ENCODE measurements at places on chromosomes 6 and 20.

DNA sequence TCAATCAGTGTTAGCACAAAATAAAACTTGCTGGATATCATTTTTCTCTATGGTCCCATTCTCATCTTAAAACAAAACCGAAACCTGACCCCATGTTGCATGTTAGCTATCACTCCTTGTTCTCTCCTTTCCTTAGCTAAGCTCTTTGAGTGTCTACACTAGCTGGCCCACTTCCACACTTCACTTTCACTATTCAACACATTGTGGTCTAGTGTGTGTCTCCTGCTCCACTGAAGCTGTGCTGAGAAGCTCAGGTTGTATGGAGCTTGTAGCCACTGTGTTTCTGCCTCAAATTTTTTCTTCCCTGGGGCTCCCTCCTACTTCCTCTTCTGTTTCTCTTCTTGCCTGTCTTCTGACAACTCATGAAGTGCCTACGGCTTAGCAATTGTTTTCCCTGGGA, 223.0 kb downstream of the NKAIN2 start:
- DNase-seq = no peak

DNA sequence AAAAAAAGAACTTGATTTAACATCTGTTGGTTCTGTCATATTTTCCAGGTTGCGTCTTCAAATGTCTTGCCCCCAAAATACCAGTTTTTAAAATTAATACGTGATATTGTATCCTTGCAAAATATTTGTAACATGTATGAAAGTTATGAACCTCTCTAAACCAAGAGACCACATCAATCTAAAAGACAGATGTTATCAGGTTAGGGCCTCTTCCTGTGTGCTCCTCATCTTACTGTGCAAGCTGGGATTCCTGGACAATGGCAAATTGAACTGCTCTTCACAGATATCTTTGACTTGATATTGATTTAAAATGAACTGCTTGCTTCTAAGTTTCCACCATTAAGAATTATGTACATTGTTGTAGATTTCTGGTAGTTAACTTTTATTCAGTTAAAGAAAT, 9.6 kb downstream of the TMEM239 start:
- DNase-seq = no peak

GRCh38 chr20:53677447-53678314, 84.0 kb upstream of the ZNF217 start:
- no peak for DNase-seq

DNA sequence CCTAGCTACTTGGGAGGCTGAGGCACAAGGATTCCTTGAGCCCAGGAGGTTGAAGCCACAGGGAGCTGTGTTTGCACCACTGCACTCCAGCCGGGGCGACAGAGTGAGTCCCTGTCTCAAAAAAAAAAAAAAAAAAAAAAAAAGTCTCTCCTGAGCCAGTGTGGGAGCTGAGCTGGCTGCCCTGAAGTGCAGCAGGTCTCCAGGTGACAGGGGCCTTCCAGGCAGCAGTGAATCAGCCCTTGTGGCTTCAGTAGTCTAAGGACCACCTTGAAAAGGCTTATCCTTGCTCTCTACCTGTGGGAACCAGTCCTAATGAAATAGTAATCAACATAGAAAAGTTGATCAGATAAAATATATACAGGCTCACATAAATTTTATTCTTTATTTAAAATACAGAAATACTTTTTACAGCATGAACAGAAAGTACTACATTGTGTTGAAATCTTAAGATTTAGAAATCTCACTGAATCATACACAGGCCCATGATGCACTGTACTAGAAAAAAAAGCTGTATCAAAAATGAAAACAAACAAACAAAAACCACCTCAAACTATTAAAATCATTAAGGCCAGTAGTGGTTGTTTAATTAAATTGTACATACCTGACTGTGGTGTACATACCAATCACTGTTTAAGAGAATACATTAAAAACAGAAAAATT, 128.9 kb downstream of the SCML4 start:
- no peak for DNase-seq

- DNase-seq = no peak
These were observed 289.0 kb downstream of the SYNE1 start for GRCh38 chr6:152348116-152348515.

- DNase-seq = no peak
These were observed 19.0 kb upstream of the TFAP2C start for GRCh38 chr20:56610098-56610497.

GRCh38 chr20:14688005-14688404, 350.6 kb upstream of the FLRT3 start:
- DNase-seq = no peak

DNA sequence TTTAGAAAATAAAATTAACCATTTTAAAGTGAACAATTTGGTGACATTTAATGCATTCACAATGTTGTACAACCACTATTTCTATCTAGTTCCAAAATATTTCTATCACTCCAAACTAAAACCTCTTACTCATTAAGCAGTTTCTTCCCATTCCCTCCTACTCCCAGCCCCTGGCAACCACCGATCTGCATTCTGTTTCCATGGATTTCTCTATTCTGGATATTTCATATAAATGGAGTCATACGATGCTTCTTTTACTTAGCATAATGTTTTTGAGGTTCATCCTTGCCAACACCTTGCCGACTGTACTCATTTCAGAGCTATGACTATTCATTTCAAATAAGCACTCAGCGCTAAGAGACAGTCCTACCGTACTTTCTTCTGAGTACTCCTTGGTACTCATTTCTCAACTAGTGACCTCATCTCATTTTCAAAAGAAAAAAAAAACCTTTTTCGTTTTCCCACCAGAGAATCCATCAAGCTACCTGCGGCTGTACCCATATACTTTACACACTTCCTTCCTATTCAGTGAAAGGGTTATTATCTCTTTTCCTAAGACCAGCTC, 259.2 kb downstream of the UTRN start:
- DNase-seq = no peak

GRCh38 chr6:168264593-168265335, 54.8 kb downstream of the DACT2 start:
- no peak for DNase-seq

GRCh38 chr6:147947521-147947920, 395.1 kb upstream of the SASH1 start:
- DNase-seq = no peak

DNA sequence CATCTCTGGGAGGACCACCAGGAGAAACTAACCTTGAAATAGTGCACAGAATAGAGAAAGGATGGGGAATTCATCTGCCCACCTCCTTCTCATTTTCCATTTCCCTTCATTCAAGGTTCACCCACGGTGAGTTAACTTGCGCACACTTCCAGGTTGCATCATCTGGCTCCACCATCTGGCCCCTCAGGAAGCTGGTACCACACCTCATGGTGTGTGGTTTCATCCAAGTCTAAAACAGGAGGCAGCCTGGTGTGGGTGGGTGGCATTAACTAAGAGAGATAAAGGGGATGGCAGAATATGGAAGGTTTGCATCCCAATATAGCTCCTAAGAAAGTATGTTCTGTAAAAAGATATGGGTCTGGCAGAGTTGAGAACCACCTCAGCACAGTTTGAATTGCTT, 3.8 kb downstream of the ZNF334 start:
- DNase-seq = no peak

DNA sequence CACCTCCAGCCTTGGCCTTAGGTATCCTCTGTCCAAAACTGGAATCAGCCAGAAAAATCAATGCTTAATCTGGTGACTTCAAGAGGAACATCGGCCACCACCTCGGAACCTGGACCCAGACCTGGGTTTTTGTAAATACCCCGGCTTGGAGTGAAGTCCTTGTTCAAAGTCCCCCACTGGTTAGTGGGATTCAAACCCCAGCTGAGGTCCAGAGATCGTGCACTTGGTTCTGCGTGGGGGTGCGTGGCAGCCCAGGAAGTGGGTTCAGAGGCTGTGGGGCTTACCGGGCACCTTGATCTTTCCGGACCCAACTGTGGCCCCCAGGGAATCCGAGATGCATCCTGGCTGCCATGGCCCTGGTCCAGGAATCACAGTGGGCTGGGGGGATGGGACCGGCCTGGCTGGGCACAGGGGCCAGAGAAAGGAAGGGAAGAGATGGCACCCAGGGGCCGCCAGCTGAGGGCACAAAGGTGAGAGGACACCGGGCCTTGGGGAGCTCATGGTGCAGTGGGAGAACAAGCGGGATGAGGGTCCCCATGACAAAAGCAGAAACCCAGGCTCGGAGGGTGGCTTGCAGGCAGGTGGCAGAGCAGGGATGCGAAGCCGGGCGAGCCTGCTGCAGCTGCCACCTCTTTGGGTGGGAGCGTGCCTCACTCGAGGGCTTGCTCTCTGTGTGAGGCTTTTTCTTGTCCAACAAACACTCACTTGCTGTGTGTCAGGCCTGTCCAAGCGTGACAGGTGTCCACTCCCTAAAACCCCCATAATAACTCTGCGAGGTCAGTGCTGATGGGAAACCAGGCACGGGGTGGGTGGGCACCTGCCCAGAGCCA, 27.7 kb downstream of the ZBP1 start:
- DNase-seq = no peak

- DNase-seq = no peak
These were observed 8.8 kb downstream of the FOXC1 start for GRCh38 chr6:1618311-1619097.

- DNase-seq = no peak
These were observed 489.7 kb downstream of the QKI start for GRCh38 chr6:163904186-163904585.

DNA sequence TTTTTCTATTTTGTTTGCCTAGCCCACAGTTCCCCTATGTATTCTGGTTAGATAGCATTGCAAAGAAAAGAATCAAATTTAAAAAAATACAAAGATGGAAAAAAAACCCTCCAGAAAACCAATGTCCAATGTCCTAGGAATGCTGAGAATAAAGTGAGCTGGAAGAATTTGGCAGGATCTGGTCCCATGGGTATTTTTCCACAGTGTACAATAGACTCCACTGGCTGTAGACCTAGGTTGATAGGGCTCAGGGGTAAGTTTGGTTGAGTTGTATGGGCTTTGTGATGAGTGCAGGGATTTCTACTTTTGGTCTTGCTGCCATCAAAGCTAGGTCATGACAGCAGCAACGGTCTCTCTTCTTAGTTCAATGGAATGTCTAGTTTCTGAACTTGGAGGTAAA, 41.5 kb downstream of the SLC22A2 start:
- DNase-seq = no peak

GRCh38 chr20:48467622-48468021, 360.2 kb downstream of the PREX1 start:
- DNase-seq = no peak

- DNase-seq = no peak
These were observed 216.1 kb upstream of the MYLIP start for GRCh38 chr6:15912505-15913400.

DNA sequence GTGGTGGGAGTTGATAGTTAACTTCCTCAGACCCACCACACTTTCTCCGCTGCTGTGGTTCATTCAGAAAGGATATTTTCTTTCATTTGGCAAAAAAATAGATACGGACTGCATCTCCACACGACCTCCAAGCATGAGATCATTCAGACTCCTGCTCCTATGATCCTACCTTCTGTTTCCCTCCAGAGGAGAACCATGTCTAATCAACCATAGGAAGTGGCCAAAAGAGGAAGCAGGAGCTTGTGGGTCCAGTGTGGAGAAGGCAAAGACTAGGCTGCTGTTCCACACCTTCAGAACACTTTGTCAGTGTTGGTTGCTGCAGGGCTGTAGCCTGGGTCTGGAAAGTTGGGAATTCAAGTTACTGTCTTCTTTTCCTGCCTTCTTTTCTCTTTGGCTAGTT, 10.6 kb upstream of the KIF13A start:
- no peak for DNase-seq

GRCh38 chr20:57156011-57156729, 110.3 kb downstream of the BMP7 start:
- no peak for DNase-seq

DNA sequence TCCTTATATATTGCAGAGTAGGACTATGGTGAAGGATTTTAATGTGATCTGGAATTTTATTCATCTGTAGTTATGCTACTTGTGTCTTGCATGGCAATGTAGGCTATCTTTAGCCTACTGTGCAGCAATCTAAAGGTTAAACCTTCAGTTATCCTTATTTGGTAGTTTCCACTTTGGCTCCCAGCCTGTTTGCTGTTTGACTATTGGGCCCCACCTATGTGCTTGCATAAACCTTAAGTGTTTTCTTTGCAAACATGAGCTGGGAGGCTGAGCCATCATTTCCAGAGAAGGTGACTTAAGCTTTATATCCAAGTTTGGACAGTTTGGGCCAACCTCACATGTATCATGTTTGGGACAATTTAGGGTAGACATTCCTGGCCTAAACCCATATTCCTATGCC, 537.5 kb downstream of the BTBD3 start:
- DNase-seq = no peak

GRCh38 chr20:36344517-36345132, 38.5 kb downstream of the DLGAP4 start:
- peak; percentile 16 for DNase-seq

DNA sequence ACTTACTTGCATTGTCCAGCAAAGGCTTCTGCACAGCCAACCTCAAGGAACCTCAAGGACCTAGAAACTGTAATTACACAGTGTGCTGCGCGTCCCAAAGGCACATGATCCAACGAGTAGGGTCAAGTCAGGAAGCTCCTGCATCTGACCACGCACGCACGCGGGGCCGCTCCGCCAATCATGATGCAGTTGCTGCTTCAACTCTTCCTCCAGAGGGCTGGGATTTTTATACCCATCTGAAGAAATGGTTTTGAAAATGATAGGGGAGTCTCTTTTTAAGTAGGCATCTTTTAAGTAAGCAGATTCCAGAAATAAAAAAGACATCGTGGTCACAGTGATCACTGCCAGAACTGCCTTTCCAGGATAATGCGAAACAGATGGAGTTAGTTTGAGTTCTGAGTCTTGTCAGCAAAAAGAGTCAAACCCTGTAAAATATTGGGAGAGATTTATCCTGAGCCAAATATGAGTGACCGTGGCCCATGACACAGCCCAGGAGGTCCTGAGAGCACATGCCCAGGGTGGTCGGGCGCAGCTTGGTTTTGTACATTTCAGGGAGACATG, 34.0 kb downstream of the KIF25 start:
- no peak for DNase-seq

DNA sequence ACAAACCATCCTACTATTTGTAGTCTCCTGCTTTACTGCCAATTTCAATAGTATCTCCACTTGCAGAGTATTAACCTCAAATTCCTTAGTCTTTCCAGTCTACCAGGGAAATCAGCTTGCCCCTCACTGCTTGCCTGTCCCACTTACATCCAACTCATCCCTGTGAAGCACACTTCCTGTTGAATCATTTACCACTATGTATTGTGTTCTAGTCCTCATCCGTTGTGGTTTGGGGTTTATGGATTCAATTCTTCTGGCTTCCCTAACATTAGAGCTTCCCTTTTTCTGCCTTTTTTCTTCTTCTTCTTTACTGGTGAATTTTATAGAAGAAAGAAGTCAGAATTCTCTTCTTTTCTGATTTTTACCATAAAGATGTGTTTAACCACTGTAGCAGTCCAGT, 5.1 kb upstream of the TXLNB start:
- DNase-seq = no peak

Measured in B cell (primary cell).